Cortex of kidney (tissue), 1 donor: ENCODE measurements at places on chromosomes 7 and 10.

DNA sequence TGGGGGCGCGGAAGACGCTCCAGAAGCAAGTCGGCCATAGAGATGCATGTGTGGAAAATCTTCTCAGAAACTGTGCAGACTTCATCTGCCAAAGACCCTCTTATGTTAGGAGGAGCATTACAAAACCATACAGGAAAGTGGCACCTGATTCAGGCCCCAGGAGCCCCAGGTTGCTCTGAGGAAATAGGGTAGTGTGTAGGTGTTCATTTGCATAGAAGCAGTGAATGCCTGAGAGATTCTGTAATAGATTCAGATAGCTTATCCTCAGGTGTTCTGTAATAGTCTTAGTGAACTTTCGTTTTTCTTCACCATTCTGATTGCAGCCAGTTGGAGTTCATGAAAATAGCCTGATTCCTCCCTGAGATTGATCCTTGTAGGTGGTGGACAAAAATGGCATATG is 106.4 kb upstream of the GJD4 start:
- no peak for DNase-seq

- DNase-seq, result no peak
These were observed 13.5 kb upstream of the IL6 start for GRCh38 chr7:22713463-22713862.

DNA sequence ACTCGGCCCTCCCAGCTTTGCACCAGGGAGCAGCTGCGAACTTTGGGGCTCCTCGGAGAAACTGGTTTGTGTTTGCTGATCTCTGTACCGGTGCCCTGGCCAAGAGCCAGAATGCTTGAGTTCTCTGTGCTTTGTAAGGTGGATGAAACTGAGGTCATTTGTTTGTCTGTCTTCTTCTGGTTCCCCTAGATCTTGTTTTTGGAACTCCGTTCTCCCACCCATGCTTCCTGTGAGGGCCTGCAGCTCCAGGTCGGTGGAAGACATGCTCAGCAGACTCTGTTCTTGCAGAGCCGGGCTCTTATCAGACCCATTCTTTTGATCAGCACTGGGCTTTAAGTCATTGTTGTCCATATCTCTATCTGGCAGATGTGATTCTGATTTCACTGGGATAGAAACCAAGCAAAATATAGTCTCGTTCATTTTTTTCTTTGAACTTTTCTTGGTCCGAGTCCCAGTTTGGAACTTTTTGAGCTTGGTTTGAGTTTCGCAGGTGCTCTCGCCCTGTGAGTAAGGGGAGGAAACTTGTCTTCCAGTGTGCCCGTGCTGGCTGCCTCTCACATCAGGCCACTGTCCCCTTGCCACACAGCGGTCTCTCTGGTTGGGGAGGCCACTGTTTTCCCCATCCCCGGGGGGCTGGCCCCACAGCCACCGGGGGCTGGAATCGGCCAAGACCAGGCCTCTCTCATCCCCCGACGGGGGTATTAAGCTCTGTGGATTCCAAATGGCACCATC is 31.2 kb downstream of the JCAD start:
- no peak for DNase-seq

DNA sequence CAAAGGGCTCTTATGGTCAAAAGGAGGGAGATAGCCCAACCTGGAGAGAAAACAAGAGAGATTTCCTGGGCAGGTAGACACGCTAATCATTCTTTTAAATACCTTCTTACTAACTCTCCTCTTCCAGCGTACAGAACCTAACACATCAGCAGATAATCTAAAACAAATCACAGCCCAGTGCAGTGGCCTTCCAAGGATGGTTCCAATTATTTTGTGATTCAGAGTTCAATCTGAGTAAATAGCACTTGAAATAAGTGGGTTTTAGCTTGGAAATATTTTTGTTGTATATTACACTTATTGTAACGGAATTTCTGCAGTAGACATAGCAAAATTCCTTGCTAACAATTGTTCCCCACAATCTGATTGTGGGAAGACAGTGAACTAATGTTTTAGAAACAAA is 7.3 kb upstream of the IMPDH1 start:
- DNase-seq, result no peak

- DNase-seq, result no peak
These were observed 18.0 kb upstream of the FGL2 start for GRCh38 chr7:77217474-77218185.

DNA sequence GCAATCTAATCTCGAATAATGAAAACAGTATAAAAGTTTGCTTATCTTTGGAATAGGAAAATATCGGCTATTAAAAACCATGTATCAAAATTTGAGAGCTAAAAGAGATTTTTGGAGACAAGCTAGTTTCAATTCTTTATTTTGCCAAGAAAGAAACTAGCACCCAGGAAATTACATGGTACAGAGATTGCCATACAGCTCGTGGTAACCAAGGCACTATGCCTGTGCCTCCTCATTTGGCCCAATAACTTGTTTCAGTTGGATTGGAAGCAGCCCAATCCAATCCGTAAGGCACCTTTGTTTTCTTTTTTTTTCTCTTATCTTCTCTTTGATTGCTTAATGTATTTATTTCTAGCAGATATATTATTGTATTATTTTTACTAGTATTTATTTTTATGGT is 55.0 kb downstream of the GNAI1 start:
- no peak for DNase-seq

DNA sequence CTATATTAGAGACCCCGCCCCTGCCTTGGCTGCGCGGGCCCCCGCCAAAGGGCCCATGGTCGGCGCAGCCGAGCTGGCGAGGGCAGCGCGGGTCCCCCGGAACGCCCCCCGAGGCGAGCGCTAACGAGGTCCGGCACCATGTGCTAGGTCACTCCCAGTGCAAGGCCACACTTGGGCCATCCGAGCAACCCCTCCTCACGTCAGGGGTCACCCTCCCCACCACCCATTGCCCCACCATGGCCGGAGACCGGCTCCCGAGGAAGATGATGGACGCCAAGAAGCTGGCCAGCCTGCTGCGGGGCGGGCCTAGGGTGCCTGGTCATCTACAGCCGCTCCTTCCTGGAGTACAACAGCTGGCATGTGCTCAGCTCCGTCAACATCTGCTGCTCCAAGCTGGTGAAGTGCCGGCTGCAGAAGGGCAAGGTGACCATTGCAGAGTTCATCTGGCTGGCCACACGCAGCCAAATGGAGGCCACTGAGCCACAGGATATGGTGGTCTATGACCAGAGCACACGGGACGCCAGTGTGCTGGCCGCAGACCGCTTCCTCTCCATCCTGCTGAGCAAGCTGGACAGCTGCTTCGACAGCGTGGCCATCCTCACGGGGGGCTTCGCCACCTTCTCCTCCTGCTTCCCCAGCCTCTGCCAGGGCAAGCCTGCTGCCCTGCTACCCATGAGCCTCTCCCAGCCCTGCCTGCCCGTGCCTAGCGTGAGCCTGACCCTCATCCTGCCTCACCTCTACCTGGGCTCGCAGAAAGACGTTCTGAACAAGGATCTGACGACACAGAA is 12.4 kb upstream of the SEC24C start:
- DNase-seq, result no peak

DNA sequence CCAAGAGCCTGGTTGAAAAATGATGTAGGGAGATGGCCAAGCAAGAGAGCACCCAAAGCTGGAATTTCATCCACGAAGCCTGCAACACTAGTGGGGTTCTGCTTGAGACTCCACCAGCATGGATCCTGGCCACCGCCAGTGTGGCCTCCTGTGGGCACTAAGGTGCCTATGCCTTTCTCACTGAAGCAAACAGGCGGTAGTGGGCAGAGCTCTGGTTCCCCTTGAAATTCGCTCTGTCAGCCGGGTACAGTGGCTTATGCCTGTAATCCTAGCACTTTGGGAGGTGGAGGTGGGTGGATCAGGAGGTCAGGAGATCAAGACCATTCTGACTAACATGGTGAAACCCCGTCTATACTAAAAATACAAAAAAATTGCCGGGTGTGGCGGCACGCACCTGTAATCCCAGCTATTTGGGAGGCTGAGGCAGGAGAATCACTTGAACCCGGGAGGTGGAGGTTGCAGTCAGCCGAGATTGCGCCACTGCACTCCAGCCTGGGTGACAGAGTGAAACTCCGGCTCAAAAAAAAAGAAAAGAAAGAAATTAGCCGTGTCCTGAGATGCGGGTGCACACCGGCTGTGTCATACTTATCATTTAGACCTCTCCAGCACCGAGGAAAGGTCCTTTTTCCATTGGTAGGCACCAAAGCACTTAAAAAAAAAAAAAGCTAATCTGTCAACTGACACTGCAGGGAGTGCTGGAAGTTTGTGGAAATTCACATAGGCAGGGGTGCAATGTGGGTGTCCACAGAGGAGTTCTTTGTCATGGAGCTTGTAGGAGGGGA is 28.3 kb downstream of the CCM2 start:
- no peak for DNase-seq

DNA sequence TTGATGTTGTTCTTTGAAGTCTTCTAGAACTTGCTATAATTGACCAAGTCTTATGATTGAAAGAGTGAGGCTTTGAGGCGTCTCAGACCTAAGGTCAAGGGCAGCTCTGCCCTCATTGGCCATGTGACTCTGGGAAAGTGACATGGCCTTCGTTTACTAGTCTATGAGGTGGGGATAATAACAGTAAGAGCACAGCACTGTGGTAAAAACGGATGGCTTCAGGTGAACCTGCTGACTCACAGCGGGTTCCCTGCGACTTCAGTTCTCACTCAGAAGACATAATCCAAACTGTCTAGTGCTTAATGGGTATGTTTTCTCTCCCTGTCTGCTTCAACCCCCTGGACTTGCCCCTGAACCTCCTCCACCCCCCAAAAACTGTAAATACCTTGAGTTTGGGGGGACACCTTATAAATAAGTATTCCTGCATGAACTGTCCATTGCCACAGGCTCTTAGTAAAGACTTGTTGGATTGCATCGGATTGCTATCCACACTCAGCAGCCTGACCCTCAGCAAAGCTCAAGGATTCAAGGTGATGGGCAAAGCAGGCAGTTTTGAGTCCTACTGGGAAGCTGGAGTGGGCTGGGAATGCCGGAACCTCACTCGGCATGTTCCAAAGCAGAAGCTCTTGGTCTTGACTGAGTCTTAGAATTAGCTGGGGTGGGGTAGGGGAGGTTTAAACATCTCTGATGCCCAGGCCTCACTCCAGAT is 304.6 kb downstream of the KLF6 start:
- DNase-seq, result no peak

- DNase-seq, result no peak
These were observed 3.8 kb upstream of the SDK1 start for GRCh38 chr7:3297105-3297819.
